IPS DF 6.9 (cell line): ENCODE measurements at places on chromosomes 2 and 18.
A peak's percentile ranks its signal among the peaks of the same experiment; 100 is the strongest.

GRCh38 chr2:48235076-48235475 is 294.9 kb upstream of the STON1 start:
- DNase-seq: no peak

DNA sequence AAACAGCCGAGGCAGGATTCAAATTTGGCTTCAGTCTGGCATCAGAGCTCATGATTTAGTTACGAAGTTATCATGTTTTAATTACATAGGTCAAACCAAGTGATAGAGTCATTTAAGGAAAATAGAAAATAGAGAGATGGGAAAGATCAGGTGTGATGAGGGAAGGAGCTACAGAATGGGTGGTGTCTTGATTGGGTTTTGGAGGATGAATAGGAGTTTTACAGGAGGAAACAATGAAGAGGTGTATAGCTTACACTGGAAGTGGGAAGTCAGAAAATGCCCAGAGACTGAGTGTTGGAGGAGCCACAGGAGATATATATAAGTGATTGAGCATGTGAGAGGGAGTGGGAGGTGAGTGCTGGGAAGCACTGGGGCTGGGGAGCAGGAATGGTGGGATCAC is 264.2 kb upstream of the TNP1 start:
- no peak for DNase-seq

DNA sequence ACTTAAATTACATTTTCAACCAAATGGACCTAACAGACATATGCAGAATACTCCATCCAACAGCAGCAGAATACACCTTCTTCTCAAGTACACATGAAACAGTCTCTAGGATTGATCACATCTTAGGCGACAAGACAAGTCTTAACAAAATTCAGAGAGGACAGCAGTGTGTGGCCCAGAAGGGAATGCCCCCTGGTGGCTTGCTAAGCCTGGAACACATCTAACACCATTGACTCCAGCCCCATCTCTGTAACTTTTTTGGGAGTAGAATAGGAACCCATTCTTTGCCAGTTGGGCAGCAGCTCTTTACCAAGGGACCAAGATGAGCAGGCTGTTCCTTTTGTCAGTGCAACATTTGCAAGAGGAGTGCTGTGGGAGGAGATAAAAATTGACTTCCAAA is 249.9 kb downstream of the PLCL1 start:
- peak; percentile 11 for DNase-seq

GRCh38 chr18:59912007-59912550 is 12.3 kb downstream of the PMAIP1 start:
- no peak for DNase-seq

- no peak for DNase-seq
These were observed 142.4 kb downstream of the AGPS start for GRCh38 chr2:177535000-177535399.

DNA sequence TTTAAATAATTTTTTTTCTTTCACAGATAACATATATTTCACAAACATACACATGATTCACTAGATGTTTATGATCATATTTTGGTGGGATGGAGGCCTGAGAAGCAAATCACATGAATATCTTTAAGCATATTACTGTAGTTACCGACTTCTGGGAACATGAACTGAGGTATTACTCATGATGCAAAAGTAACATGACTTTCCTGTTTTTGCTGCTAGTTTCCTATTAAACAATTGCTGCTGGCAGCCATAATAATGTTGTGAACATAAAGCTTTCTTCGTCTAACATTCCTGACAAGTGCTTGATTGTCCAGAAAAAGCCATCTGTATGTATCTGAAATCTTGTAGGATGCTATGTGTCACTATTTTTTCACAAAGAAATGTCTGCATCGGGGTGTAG is 145.4 kb downstream of the MTX2 start:
- DNase-seq: no peak

GRCh38 chr2:211055438-211055837 is 499.0 kb downstream of the CPS1 start:
- DNase-seq: no peak

DNA sequence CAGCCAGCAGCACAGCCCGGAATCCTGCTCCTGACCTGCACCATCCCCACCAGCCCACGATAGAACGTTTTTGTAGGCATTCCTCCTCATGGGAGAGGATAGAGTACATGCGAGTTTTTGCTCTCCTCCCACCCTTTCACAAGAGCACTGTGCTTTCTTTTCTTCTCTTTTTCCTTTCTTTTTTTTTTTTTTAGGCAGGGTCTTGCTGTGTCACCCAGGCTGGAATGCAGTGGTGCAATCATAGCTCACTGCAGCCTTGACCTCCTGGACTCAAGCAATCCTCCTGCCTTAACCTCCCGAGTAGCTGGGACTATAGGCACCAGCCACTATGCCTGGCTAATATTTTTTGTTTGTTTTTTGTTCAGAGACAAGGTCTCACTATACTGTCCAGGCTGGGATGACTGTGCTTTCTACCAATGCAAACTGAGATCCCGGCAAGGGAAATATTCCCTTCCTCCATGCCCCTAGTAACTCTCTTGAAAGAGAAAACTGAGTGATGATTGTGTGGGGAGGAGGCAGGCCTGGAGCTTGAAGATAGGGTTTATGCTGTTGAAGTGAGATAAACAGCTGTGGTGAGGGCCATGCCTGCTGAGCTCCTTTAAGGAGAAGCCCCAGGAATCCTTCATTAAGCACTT is 82.6 kb upstream of the TXNDC2 start:
- DNase-seq: no peak

GRCh38 chr2:201420442-201421113 is 30.7 kb downstream of the TRAK2 start:
- no peak for DNase-seq

- no peak for DNase-seq
These were observed 102.8 kb upstream of the STPG4 start for GRCh38 chr2:47257946-47258348.

DNA sequence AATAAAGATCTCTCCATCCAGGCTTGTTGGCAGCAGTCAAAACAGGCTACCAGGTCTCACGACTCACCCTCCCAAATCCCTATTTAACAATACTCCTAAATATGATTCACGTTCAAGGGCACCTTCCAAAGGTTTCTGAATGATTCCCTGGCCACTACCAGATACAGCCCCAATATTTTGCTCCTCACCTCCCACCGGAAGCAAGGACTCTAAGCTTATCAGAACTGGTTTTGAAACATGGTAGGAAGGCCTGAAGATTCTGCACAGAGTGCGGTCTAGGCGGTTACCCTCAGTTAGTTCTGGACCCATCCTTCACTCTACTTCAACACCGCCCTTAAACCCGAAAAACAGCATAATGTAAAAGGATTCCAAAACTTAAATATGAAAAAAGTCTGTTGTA is 5.2 kb downstream of the PPP4R1 start:
- DNase-seq: no peak

DNA sequence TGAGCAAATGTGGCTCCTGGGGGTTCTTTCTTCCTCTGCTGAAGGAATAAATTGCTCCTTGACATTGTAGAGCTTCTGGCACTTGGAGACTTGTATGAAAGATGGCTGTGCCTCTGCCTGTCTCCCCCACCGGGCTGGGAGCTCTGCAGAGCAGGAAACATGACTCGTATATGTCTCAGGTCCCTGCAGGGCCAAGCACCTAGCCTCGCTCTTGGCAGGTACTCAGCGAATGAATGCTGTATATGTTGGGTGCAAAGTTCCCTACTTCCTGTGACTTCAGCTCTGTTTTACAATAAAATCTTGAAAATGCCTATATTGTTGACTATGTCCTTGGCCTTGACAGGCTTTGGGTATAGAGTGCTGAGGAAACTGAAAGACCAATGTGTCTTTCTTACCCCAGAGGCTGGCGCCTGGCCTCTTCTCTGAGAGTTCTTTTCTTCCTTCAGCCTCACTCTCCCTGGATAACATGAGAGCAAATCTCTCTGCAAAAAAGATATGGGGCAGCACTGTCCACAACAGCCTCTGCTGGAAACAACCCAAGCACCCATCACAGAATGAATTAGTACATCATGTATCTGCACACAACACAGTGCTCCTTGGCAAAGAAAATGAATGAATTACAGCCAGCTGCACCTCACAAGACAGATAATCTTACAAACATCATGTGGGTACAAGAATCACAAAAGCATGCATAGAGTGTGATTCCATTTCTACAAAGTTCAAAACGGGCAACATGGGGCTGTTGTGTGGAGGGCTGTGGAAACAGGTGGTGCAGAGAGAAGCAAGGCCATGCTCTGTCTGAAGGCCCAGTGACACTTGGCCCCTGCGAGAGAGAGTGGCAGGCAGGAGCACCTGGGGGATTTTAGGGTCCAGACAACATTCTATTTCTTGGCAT is 6.6 kb downstream of the IL1RN start:
- no peak for DNase-seq

GRCh38 chr2:46771309-46771708 is 144.3 kb downstream of the MCFD2 start:
- DNase-seq: no peak

GRCh38 chr2:228681426-228681825 is 499.9 kb upstream of the SPHKAP start:
- DNase-seq: peak; percentile 41

DNA sequence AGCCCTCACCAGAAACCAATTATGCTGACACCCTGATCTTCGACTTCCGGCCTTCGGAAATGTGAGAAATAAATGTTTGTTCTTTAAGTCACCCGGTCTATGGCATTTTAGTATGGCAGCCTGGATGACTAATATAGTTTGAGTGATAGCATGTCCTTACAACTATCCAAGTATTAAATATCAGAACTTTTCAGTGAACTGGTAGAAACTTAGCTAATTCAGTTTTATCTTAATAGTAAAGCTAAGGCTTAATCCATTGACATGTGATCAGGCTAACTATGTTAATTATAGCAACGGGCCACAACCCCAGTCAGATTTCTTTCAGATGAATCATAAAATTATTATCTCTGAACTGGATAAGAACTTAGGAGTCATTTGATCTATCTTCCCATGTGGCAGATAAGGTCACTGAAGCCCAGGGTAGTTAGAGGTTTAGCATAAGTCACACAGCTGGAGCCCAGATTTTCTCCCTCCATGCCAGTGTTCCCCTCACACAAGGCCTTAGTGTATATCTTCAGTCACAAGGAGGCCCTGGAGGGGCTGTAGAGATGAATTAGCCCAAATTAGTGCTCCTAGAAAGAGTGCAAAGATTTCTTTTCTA is 40.7 kb upstream of the UPP2 start:
- DNase-seq: no peak

DNA sequence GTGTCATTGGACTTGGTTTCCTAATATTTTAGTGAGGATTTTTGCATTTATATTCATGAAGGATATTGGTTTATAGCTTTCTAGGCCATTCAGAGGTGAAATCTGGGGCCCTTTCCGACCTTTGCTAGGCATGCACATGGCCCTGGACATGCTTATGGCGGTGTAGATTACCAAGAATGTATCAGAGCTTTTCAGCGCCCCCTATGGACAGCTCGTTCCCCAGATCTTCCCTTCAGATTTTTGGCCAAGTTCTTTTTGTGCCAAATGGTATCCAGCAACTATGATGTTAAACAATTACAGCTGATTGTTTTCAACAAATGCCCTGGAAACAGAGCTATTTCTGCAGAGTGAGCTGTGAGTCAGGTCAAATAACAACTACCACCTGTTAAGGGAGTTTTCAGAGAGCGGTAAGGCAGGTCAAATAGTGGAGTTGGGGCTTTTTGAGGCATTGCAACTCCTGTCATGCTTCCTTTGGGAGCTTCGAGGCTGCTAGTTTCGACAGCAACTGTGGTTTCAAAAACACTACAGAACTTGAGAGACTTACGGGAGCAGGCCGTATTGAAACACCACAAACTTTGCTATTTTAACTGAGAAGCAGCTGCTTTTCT is 188.3 kb downstream of the ZNF516 start:
- DNase-seq: no peak

DNA sequence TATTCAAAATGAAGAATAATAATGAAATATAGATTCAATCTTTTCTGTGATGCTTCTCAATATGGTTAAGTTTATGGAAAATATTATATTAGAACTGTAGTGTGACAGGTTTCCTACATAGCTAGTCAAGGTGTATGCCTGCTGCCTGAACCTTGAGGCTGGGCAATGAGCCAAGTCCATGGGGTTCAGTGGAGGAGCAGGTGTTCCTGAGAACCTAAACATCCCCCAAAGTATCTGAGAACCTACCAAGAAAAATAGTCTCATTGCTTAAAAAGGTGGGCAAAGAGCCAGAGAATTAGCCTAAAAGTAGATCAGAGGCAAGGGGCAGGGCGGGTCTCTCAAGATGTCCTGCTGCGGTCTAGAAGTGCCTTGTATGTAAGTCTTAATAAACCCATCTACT is 185.9 kb upstream of the SPHKAP start:
- no peak for DNase-seq

- DNase-seq: no peak
These were observed 94.9 kb upstream of the PAPOLG start for GRCh38 chr2:60661073-60661738.

DNA sequence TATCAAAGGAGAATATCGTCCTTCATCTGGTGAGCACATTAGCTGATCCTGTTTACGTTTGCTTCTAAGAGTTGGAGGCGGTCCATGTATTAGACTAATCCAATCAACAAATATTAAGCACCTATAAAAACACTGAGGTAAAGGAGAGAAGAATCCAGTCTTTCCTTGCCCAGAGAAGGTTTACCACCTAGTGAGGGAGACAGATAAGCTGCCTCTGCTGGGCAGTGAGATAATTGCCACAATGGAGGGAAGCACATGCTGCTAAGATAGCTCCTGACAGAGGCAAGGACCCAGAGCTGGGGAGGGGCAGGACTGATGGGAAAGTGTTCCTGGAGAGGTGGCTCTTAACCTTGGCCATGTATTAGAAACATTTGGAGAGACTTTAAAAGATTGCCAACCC is 36.7 kb upstream of the ST8SIA5 start:
- no peak for DNase-seq

DNA sequence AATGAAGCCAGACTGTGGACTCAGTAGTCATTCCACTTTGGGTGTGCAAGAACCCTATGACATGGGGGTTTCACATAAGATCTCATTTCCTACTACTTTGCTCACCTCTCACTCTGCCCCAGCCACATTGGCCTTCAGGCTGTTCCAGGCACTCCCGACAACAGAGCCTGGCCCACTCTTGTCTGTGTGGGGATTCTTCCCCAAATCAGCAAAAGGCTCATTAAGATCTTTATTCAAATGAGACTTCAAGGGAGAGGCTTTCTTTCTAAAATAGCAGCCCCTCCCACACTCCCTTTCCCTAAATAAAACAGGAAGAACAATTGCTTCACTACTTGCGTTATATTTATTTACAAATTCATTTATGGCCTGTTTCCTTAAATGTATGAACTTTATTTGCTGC is 3.5 kb upstream of the CDC42EP3 start:
- DNase-seq: no peak

- DNase-seq: no peak
These were observed 148.1 kb downstream of the EML6 start for GRCh38 chr2:54871457-54872107.

GRCh38 chr2:108329771-108330170 is 41.1 kb downstream of the SULT1C2 start:
- no peak for DNase-seq

- DNase-seq: no peak
These were observed 106.2 kb upstream of the DLX2 start for GRCh38 chr2:172208791-172209325.
